ENCODE measurements at places on chromosomes 3 and 15. TPM values are rescaled to one million over a fixed set of nuclear protein-coding genes. Genes with fewer than 3 reads are reported as not detected.
A peak's percentile ranks its signal among the peaks of the same experiment; 100 is the strongest.

DNA sequence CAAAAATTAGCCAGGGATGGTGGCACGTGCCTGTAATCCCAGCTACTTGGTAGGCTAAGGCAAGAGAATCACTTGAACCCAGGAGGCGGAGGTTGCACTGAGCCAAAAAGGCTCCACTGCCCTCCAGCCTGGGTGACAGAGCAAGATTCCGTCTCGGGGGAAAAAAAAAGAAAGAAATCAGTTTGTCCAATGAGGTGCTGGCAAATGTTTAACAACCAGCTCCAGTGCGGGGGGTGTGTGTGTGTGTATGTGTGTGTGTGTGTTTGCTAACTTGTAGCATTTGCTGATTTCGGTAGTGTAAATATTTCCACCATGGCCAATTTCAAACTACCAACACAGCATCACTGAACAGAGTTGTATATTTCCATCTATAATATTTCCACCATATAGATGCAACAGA lies 23.8 kb upstream of the IDH2 start:
- no peak for DNase-seq
- no peak overlapping the region for H3K27ac ChIP-seq

DNA sequence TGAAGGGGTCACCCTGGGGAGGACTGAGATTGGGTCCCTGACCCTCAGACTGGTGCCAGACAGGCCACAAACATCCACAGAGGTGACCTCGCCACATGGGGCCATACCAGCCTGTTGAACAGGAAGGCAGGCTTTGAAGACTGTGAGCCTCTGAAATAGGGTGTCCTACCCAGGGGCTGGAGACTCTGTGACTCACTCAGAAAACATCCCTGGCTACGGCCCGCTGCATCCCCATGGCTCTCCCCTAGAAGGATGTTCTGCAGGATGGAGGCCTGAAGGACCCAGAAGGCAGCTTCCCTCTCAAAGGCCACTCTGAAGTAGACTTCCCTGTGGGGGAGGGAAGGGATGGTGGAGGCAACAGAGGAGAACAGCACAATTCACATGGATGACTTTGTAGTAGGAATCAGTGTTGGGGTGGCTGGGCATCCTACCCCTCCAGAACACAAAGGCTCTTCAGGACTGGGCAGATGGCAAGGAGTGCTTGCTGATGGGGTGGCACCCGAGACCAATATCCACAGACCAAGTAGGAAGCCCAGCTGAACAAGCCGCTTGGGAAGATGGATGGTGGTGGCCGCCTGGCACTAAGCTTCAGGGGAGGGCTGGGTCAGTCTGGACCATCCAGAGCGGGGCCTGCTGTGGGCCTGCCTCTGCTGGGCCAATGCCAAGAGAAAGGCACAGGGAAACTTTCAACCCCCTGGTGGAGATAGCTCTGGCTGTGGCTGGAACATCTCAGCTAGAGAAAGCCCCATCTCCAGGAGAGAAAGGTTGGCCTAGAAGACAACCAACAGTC lies 37.6 kb upstream of the DUSP7 start:
- H3K27me3 ChIP-seq = no peaks in the 10 kb centered on the region
- H3K4me1 ChIP-seq = peaks cover 50% of the 10 kb centered on the region

- DNase-seq = no peak
- peaks cover 4% of the 10 kb centered on the region for H3K4me1 ChIP-seq
- H3K4me3 ChIP-seq = no peak overlapping the region
- H3K27me3 ChIP-seq = peaks cover 3% of the 10 kb centered on the region
- peaks cover 11% of the 10 kb centered on the region for H3K36me3 ChIP-seq
These were observed 25.8 kb downstream of the ARHGEF3 start for GRCh38 chr3:56775838-56776555.

The C3orf49 gene
- not detected for total RNA-seq

GRCh38 chr3:107064405-107065060 lies 312.7 kb upstream of the CCDC54 start:
- H3K27me3 ChIP-seq = no peaks in the 10 kb centered on the region
- H3K4me1 ChIP-seq = peaks cover 38% of the 10 kb centered on the region
- H3K4me3 ChIP-seq = no peak overlapping the region
- H3K27ac ChIP-seq = no peak overlapping the region
- no peak for DNase-seq

The CHRFAM7A gene
- 4.4 TPM for total RNA-seq

DNA sequence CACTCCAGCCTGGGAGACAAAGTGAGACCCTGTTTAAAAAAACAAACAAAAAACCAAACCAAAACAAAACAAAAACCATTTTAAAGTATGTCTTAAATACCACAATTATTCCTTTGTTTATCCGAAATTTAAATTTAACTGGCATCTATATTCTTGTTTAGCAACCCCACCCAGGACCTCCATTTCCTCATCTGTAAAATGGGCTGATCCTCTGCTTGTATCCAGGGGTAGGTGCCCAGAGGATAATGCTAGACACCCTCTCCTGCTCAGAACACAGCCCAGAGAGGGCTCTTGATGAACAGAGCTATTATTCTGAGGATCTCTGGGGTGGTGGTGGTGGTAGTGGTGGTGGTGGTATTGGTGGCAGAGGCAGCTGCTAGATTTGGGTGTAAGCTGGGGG lies 9.8 kb downstream of the SH2D7 start:
- no peak overlapping the region for H3K4me3 ChIP-seq

DNA sequence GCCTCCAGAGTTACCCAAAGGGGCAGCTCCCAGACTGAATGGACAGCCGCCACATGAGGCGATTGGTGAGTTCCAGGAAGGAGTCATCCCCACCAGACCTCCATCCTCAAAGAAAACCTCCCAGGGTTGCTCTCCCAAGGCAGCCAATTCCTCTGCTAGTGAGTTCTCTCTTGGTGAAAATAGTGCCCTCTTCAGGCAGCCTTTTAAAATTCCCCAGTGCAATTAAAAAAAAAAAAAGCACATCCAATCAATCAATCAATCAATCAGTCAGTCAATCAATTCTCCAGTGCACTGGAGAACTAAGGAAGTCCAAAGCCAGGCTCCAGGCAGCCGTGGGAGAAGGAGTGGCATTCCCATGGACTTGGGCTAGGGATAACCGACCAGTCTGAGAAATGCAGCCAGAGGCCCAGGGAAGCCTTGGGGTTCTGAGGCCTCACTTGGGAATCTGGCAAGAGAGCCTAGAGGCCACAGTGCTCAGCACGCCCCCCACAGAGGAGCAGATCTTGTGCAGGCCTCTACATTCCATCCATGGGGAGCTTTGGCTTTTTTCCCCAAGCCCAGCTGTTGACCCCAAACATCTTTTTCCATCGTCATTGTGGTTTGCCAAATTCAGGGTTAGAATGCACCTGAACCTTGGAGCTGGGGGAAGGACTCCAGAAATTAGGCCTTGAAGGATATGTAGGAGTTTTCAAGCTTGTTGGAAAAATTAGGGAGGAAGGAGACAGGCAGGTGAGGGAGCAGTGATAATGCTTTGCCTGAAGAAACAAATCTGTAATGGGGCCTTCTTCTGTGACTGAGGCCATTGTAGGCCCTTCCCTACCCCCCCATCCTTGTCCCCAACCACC lies 4.8 kb downstream of the PAQR5 start:
- H3K27ac ChIP-seq = no peak overlapping the region
- no peak overlapping the region for H3K4me3 ChIP-seq
- no peak for DNase-seq
- H3K4me1 ChIP-seq = peaks cover 27% of the 10 kb centered on the region
- H3K27me3 ChIP-seq = peaks cover 4% of the 10 kb centered on the region

The LSAMP gene
- 1.8 TPM for total RNA-seq

The CALML4 gene
- total RNA-seq = 0.65 TPM

DNA sequence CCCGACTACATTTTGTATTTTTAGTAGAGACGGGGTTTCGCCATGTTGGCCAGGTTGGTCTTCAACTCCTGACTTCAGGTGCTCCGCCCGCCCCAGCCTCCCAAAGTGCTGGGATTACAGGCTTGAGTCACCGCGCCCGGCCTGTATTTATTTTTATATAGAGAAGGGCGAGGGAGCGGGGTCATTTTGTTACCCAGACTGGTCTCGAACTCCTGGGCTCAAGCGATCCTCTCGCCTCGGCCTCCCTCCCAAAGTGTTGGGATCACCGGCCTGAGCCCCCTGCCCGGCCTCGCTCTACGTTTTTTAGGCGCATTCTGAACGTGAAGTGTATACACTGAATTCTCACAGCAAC lies 514 bp upstream of the PPP4R2 start:
- peaks cover 41% of the 10 kb centered on the region for H3K4me1 ChIP-seq
- no peaks in the 10 kb centered on the region for H3K27me3 ChIP-seq
- H3K36me3 ChIP-seq = peaks cover 7% of the 10 kb centered on the region
- H3K4me3 ChIP-seq = peak overlapping the region; percentile 77
- peak overlapping the region; percentile 96 for H3K27ac ChIP-seq
- no peak for DNase-seq

- no peaks in the 10 kb centered on the region for H3K27me3 ChIP-seq
- H3K4me3 ChIP-seq = no peak overlapping the region
- H3K36me3 ChIP-seq = no peaks in the 10 kb centered on the region
- peaks cover 14% of the 10 kb centered on the region for H3K4me1 ChIP-seq
These were observed 61.3 kb upstream of the OSTN start for GRCh38 chr3:191137708-191138107.

GRCh38 chr3:32283304-32283703 lies 44.8 kb downstream of the CMTM8 start:
- H3K36me3 ChIP-seq = no peaks in the 10 kb centered on the region
- H3K27me3 ChIP-seq = no peaks in the 10 kb centered on the region
- no peak overlapping the region for H3K4me3 ChIP-seq
- no peak overlapping the region for H3K27ac ChIP-seq

The NOX5 gene
- not detected for total RNA-seq

GRCh38 chr15:77507911-77508310 lies 87.2 kb downstream of the HMG20A start:
- peaks cover 53% of the 10 kb centered on the region for H3K4me1 ChIP-seq
- H3K36me3 ChIP-seq = no peaks in the 10 kb centered on the region
- H3K4me3 ChIP-seq = no peak overlapping the region
- H3K27ac ChIP-seq = peak overlapping the region; percentile 83
- no peak for DNase-seq

DNA sequence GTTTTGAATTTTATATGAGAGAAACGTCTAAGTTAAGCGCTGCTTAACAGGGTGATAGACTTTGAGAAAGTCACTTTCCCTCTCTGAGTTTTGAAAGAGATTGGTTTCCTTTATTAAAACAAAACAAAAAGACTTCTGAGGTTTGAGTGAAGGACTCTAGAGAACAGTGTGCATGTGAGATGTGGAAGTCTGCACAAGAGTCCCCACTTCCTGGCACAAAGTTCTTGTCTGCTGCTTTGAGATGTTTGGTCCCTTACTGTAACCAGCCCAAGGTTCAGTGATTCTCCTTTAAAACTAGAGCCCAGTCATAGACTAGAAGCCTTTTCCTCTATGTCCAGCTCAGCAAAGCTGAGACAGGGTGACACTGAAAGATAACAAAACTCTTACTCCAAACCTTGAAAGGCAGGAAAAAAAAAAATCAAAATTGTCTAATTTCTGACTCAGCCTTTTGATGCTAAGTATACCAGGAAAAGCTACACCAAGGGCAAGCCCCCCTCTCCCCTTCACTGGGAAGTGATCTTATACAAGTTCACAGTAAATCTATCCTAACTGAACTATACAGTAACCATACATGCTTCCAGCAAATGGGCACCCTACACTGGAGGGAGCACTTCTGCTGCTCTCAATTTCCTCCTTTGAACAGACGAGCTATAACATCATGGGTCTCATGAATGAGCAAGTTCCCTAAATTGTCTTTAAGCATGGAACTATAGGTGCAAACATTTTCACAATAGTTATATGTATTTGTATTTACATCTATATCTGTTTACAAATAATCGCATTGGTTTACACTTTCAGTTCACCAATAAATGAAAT lies 2.3 kb downstream of the POPDC2 start:
- no peak overlapping the region for H3K27ac ChIP-seq
- H3K4me1 ChIP-seq = peaks cover 8% of the 10 kb centered on the region
- no peaks in the 10 kb centered on the region for H3K27me3 ChIP-seq
- no peak overlapping the region for H3K4me3 ChIP-seq

GRCh38 chr3:106191211-106191610 lies 322.4 kb upstream of the CBLB start:
- H3K27ac ChIP-seq = no peak overlapping the region
- H3K36me3 ChIP-seq = no peaks in the 10 kb centered on the region
- H3K4me1 ChIP-seq = peaks cover 3% of the 10 kb centered on the region
- H3K27me3 ChIP-seq = no peaks in the 10 kb centered on the region
- H3K4me3 ChIP-seq = no peak overlapping the region
- no peak for DNase-seq

The EAF2 gene
- 3.7 TPM for total RNA-seq

GRCh38 chr3:71114610-71115009 lies 468.9 kb downstream of the FOXP1 start:
- no peaks in the 10 kb centered on the region for H3K27me3 ChIP-seq
- peaks cover 18% of the 10 kb centered on the region for H3K36me3 ChIP-seq
- peaks cover 81% of the 10 kb centered on the region for H3K4me1 ChIP-seq

DNA sequence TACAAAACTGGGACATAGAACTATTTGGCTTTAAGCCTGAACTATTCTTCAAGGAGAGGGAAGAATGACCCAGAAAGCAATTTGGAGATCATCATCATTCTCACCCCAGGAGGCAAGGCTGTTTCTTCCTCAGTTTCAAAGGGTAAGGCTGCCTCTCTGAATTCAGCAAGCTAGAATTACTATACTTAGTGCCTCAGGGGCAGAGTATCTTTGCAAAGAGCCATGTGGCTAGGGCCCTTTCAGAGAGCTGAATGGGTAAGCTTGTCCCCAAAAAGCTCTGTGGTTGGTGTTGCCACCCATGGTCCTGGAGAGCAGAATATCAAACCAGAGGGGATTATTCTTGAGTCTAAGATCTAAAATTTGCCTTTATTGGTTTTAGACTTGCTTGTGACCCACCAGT lies 720.3 kb upstream of the ARPP21 start:
- no peaks in the 10 kb centered on the region for H3K4me1 ChIP-seq
- H3K27me3 ChIP-seq = no peaks in the 10 kb centered on the region
- no peak for DNase-seq
- H3K36me3 ChIP-seq = no peaks in the 10 kb centered on the region

The TM4SF4 gene
- not detected for total RNA-seq

DNA sequence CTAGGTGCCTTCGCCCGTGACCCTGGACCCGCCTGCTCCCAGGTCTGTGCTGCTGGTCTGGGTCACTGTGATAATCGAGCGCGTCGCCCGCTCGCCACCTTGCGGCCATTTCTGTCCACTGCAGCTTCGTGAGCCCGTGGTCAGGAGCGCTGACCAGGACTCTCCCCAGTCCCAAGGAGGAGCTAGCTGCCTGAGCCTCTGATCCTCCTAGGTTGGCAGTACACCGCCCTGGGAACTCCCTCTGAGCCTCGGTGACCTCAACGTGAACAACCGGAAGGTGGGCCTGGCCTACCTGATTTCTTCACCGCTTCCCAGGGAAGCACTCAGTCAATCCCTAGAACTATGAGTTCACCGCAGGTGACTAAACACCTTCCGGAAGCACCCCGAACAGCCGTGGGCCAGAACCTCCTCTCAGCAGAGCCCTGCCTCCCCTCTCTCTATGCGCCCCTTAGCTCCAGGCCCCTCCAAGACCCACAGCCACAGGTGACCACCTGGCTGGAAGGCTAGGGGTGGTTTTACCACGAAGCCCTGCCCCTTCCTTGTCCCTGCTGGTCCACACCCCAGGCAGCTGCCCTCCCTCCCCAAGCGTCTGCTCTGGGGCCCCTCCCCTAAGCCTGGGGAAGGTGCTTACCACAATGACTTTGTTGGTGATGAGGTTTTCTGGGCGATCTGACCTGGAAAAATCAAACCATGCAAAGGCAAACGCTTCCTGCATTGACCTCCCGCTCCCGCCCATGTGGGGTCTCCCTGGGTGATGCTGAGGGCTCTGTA lies 9.7 kb downstream of the PLA2G4D start:
- no peak for DNase-seq
- no peak overlapping the region for H3K27ac ChIP-seq
- peaks cover 1% of the 10 kb centered on the region for H3K36me3 ChIP-seq
- H3K4me3 ChIP-seq = no peak overlapping the region

All from chondrocyte (in vitro differentiated cells).